ENCODE measurements at places on chromosomes 13 and 19. TPM values are rescaled to one million over a fixed set of nuclear protein-coding genes. Genes with fewer than 3 reads are reported as not detected.

Gene CAPN12
- not detected for total RNA-seq

Gene ERFL
- not detected for total RNA-seq

Gene SLC35E1
- total RNA-seq: 33.2 TPM

Gene MIA
- total RNA-seq: not detected

Gene IRGQ
- 48.1 TPM for total RNA-seq

Gene OR7D2
- 0.21 TPM for total RNA-seq

Gene REEP6
- total RNA-seq: 7.4 TPM

Gene PPP1R15A
- total RNA-seq: 81.7 TPM

Gene GJB2
- 0.05 TPM for total RNA-seq

Gene TMEM255B
- 3.1 TPM for total RNA-seq

Gene NECTIN2
- 113 TPM for total RNA-seq

Gene ZNF841
- 13.3 TPM for total RNA-seq

Gene STARD13
- total RNA-seq: 41.7 TPM

Gene ADAMTSL5
- total RNA-seq: 9.8 TPM

Gene ZNF763
- 0.59 TPM for total RNA-seq

Gene C1QTNF9
- not detected for total RNA-seq

Gene KLHL1
- not detected for total RNA-seq

Gene APLP1
- total RNA-seq: 10.4 TPM

Gene EDDM13
- not detected for total RNA-seq

Gene TJP3
- not detected for total RNA-seq

Gene PEX11G
- 5.0 TPM for total RNA-seq

Gene NKPD1
- total RNA-seq: 0.10 TPM

Gene ZNF729
- not detected for total RNA-seq

Gene DNAAF3
- 0.94 TPM for total RNA-seq

Gene TEX29
- total RNA-seq: not detected

Gene C19orf33
- total RNA-seq: not detected

Gene ZNF69
- 6.3 TPM for total RNA-seq

Gene SOHLH2
- 125 TPM for total RNA-seq

Gene NLRP11
- not detected for total RNA-seq

Gene ZNF534
- 0.08 TPM for total RNA-seq

Gene PRTN3
- total RNA-seq: not detected

Gene SIGLEC12
- total RNA-seq: not detected

Measured in myocyte (in vitro differentiated cells).